Memory B cell (primary cell): ENCODE measurements at places on chromosomes 11 and 22.
A peak's percentile ranks its signal among the peaks of the same experiment; 100 is the strongest.

- DNase-seq, result peak; percentile 88
Observed at GRCh38 chr22:35409783-35410662, 10.1 kb downstream of the MCM5 start.

DNA sequence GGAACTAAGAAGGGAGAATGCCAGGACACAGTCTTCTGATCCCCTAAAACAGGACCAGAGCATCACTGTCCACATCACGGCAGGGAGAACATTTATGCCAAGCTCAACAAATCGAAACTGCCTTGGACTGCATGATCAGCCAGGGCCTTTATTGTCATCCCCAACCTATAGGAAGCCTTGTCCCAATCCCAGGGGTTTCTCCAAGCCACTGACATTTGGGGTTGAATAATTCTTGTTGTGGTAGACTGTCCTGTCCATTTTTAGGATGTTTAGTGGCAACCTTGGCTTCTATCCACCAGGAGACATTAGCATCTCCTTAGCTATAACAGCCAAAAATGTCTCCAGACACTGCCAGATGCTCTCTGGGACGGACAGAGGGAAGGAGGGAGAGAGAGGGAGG lies 37.1 kb downstream of the RPL27A start:
- DNase-seq, result no peak

DNA sequence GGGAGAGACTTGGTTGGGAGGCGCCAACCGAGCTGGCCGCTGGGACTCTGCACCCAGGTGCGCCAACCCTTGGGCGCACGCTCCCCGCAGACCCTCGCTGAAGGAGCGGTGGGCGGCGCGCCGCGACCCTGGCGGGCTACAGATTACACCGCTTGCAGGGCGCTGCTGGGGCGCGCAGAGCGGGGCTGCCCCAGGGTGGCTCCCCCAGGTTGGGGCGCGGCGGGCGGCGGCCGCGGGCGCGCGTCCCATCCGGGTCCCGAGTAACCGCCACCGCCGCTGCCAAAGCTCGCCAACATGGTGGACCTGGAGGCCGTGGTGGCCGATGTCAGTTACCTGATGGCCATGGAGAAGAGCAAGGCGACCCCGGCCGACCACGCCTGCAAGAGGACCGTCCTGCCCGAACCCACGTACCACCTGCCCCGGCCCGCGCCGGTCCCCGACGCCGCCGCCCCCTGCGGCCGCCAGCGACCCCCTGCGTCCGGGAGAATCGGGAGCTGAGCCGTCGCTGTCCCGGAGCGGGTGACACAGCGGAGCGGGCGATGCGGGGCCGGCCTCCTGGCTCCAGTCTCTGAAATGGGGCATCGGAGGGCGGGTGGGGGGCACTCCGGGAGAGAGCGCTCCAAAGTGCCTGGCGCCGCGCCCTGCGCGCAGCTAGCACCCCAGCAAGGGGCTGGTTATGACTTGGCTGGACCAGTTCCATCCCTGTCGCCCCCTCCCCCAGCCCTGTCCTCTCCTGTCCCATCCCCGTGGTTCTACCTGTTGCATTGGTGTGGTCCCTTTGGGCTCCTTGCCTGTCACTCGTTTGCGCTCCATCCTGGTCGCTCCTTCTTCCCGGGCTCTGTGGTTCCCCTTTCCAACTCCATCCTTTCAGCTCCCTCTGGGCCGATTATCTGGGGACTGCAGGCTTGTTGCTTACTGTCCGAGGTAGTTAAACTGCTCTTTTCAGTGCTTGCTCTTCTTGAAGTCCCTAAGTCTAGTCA lies 143.3 kb upstream of the GRK3 start:
- no peak for DNase-seq

- no peak for DNase-seq
Observed at GRCh38 chr22:33952776-33953175, 32.5 kb upstream of the LARGE1 start.

DNA sequence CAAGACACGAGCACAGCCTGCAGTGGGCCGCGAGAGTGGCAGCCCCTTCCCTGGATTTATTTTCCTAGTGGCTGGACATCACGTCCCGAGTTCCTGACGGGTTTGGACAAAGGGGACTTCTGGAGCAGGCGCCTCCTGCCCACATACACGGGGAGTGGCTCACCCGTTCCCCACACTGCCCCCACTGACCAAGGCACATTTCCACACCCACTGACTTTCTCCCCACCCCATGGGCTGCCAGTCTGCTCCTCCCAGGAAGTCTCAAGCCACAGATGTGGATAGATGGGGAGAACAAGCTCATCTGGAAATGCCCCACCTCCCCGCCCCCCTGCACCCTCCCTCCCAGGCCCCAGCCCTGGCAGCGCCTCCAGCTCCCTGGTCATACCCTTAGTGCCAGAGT lies 34.0 kb upstream of the FADD start:
- DNase-seq, result no peak

DNA sequence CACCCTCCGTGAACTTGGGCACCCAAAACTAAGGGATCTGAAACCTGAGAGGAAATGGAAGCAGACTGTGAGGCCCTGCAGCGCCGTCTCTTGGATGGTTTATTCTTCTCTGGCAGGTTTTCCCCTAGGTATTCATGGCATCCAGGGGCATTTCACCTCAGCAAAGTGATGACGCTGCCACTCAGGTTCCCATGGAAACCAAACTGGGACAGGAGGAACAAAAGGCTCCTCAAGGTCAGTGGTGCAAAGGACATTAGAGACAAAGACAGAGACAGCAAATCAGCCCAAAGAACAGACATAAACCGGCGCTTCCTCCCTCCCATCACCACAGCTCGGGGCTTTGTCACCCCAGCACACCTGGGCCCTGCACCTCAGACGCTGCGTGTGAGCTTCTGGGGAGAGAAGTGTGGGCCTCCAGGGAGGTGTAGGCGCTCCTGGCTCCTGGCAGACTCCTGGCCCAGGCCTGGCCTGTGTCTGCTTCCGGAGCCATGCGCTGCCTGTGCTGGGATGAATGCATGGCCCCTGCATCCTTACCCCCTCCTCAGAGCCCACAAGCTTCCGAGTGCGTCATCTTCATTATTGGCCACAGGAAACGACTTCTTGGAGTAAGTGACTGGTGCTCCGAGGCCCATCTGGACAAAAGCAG lies 5.9 kb downstream of the TP53AIP1 start:
- DNase-seq, result no peak

DNA sequence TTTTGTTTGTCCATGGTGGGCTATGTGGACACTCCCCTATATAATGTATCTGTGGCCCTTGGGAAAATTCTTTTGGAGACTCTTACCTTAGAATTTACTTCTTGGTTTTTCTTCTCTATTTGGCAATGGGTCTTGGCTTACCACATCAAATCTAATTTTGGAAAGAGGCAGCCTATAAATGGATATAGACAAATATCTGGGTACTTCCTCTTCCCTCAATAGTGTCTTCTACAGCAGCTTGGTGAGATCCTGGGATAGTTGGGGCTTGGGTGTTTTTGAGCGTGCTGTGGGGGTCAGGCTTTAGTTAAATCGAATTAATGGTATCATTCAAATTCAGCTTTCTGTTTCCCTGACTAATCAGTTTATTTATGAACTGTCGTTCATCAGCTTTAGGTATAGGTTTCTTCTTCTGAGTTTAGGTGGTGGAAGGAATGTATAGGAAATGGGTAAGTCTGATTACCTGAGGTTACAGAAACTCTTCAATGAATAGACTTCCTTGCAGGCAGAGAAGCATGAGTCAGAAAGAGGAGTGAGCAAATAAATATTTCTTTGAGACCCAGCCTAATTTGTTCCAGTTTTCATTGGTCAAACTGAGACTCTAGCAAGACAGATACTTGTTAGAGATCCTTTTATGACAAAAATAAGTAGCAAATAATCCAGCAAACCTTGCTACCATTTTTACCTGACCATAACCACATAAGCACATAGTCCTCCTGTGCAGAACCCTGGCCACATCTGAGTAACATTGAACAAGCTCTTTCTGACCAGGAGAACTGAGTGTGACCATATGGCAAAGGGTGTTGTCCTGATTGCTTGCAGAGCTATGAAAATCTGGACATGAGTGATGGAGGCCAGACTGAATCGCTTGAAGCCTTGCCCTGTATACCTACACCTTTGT lies 68.6 kb upstream of the SORL1-AS1 start:
- no peak for DNase-seq

- no peak for DNase-seq
Observed at GRCh38 chr22:36399472-36399778, 11.7 kb upstream of the MYH9 start.

- DNase-seq, result no peak
Observed at GRCh38 chr11:47399860-47400767, 8.3 kb upstream of the SLC39A13 start.

DNA sequence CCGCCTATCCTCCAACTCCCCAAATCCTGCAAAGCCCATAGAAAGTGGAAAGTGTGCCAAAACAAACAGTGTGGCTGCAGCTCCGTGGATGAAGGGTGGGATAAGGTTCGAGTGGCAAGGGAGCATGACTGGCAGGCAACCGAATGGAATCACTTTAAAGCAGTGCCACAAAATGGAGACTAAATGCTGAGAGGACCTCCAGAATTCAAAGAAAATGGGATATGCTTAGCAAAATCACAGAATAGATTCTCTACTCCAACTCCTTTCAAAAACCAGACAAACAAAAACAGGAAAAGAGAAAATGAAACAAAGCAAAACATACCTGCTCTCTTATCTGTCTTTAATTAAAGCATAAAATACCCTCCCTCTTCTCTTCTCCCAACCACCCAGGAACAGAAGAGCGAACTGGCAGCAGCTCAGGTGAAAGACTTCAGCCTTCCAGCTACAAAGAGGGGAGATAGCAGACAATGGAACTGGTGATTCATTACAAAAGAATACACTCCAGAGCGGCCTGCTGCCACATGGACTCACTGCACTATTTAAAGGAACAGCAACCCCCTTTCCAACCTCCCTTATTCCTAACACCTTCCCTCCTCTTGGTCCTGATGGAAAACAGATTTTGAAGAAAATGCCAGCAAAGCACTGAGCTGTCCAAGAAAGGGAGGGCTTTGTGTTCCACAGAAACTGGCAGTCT lies 118.5 kb downstream of the APOL5 start:
- DNase-seq, result no peak

- DNase-seq, result no peak
Observed at GRCh38 chr11:62432695-62433094, 13.9 kb downstream of the SCGB1A1 start.

- no peak for DNase-seq
Observed at GRCh38 chr22:29734838-29735237, 15.0 kb downstream of the CABP7 start.

DNA sequence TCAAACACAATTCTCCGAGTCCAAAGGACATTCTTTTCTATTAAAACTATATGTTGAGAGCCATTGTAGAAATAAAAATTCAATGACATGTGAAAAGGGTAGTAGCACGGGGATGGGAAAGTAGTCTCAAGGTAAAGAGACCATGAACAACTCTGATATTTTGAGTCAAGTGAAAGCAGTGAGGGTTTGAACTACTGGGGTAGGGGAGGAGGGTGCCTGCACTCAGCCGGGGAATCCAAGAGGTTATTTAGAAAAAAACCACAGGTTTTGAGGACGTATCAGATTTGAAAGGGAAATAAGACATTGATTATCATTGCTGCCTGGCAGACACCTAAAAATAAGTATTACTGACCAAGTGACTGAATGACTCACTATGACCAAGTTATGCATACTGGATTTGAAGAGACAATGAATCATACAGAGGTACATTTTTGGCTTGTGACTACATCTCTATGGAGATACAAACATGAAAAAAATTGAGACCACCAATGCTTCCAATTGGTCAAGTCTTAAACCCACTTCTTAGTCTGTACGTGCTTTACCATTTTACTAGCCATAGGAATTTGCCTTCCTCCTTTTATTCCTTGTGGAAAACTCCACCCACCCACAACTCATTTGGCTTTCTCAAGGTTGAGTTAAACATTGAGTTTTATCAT lies 2.2 kb upstream of the OR52H1 start:
- no peak for DNase-seq

DNA sequence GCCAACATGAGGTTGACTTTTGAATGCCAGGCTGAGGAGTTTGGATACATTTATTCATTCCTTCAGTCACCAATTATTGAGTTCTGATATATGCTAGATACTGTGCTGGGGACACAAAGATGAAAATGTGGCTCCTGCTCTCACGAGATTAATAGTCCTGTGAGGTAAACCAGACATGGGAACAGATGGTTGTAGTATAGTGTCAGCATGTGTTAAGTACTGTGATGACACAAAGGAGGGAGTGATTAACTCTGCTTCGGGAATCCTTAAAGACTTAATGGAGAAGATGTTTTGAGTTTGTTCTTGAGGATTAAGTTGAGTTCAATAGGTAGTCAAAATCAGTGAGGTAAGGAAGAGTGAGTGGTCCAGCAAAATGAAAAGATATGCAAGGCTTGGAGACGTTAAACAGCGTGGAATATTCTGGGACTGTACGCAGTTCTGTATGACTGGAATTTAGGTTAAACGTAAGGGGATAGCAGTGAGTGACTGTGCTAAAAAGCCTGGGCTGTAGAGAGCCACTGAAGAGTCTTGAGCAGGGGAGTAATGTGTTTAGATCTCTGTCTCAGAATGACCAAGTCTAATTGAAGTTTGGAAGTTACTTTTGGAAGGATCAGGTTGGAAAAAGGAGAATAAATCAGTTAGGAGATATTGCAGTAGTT lies 11.8 kb downstream of the RNF121 start:
- no peak for DNase-seq

- no peak for DNase-seq
Observed at GRCh38 chr22:49664371-49664881, 163.2 kb downstream of the BRD1 start.

- no peak for DNase-seq
Observed at GRCh38 chr11:59842316-59842715, 3.0 kb downstream of the CBLIF start.

- DNase-seq, result no peak
Observed at GRCh38 chr11:110471371-110471770, 41.6 kb downstream of the FDX1 start.

DNA sequence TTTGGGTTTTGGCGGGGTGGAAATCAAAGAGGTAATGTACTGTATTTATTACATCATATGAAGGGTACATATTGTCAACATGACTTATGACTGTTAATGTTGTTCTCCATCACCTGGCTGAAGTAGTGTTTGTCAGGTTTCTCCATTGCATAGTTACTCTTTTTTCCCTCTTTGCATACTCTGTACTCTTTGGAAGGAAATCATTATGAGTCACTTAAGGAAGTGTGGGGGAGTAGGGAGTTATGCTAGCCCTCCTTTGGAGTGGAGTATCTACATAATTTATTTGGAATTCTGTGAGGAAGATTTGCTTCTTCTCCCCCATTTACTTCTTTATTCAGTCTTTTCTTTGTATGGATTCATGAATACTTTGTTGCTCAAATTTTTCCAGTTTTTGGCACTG lies 3.6 kb upstream of the PGR start:
- no peak for DNase-seq

GRCh38 chr11:78277314-78277994 lies 88.7 kb downstream of the USP35 start:
- no peak for DNase-seq

DNA sequence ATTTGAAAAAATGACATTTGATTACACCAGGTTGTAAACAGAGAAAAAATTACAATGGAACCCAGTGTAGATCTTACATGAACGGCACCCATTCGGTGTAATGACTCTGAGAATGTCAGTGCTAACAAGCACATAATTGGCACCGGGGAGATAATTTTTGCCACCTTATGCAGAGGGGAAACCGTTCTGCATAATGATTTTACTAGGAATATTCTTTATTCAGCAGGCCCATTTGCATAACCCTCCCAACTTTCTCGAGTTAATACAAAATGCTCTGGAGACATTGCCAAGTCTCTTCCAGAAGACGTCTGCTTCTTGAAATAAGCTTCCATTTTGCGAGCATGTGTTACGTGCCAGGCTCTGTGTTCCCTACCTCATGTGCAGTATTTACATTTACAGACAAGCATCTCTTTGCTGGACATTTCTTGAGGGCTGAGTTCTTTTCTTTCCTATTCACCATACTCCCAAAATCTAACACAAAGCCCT lies 275.8 kb downstream of the MIAT start:
- DNase-seq, result no peak
